ENCODE measurements at places on chromosomes 4 and X.

DNA sequence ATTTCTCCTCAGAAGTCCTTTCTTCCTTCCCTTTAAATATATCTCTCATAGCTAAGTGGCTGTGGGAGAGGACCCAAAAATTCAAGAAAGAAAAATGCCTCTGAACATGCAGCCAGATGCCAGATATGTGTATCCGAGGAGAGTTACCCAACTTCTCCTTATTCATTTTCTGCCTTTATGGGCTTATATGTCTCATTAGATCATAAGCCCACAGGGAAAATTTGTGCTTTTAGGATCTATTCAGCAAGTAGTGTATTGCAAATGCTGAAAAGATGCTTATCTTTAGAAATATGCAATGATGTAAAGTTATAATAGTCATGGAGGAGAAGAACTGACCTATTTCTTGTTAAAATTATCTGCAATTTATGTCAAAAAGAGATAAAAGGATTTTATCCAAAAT, 371.8 kb upstream of the NOCT start:
- no peaks in the 10 kb centered on the region for H3K36me3 ChIP-seq
- H3K27me3 ChIP-seq: no peaks in the 10 kb centered on the region
- DNase-seq: no peak

- DNase-seq: no peak
- no peak overlapping the region for H3K27ac ChIP-seq
- H3K4me3 ChIP-seq: no peak overlapping the region
- H3K36me3 ChIP-seq: no peaks in the 10 kb centered on the region
- H3K4me1 ChIP-seq: no peaks in the 10 kb centered on the region
Observed at GRCh38 chr4:185872747-185873380, 60.9 kb upstream of the SORBS2 start.

- H3K36me3 ChIP-seq: no peaks in the 10 kb centered on the region
- no peaks in the 10 kb centered on the region for H3K4me1 ChIP-seq
- no peak overlapping the region for H3K27ac ChIP-seq
- no peak for DNase-seq
- H3K4me3 ChIP-seq: no peak overlapping the region
- H3K27me3 ChIP-seq: no peaks in the 10 kb centered on the region
Observed at GRCh38 chr4:112378858-112379257, 81.7 kb downstream of the ALPK1 start.

DNA sequence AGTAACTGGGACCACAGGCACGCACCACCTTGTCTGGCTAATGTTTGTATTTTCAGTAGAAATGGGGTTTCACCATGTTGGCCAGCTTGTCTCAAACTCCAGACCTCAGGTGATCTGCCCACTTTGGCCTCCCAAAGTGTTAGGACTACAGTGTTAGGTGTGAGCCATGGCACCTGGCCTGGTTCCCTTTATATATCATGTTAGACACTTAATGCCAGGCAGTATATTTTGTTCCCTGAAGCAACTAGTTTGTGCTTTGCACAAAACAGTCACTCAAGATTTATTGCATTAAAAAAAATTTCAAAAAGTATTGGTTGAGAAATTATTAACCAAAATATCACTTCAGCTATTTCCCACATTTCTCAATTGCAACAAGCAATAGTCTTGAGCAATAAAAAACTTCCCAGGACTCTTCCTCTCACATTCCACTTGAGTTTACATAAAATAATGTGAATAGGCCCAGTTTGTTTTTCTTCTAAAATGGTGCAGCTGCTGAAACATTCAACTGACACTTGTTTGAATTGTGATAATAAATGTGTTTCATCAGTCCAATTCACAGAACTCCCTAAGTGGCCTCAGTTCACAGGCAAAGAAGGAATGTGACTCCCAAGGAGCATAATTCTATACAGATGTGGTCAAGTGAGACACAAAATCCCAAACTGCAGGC, 22.7 kb downstream of the CXCL1 start:
- H3K4me3 ChIP-seq: no peak overlapping the region
- H3K4me1 ChIP-seq: no peaks in the 10 kb centered on the region
- H3K27me3 ChIP-seq: no peaks in the 10 kb centered on the region

- no peak overlapping the region for H3K4me3 ChIP-seq
- H3K27me3 ChIP-seq: no peaks in the 10 kb centered on the region
- no peak for DNase-seq
- no peaks in the 10 kb centered on the region for H3K36me3 ChIP-seq
Observed at GRCh38 chrX:119738742-119739141, 19.6 kb upstream of the SOWAHD start.

Data from vagina (tissue), 2 donors.